Fibroblast of skin of left biceps (primary cell): ENCODE measurements at places on chromosomes 6 and 20.

GRCh38 chr20:34891166-34892062 lies 15.0 kb downstream of the ACSS2 start:
- DNase-seq = no peak

- DNase-seq = no peak
Observed at GRCh38 chr20:33160681-33161080, 7.3 kb upstream of the BPIFA2 start.

- DNase-seq = no peak
Observed at GRCh38 chr6:30735668-30736314, 6.7 kb downstream of the FLOT1 start.

GRCh38 chr6:150395388-150396009 lies 26.7 kb downstream of the IYD start:
- peak; percentile 22 for DNase-seq

DNA sequence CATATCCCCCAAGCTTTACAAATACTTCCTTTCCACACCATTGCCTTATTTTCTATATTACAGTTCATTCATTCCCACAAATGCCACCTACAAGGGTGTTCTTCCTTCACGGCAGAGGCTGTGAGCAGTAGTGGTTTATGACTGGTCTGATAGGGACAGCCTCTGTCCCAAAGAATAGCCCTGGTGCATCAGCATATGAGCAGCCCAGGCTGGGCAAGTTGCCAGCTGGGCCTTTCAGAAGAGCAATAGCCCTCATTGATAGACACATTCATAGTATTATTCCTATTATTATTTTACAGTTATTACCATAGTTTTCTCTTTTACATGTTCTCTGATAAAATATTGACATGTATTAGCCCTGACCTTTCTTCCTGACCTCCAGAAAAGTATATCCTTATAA lies 149.9 kb downstream of the MMS22L start:
- no peak for DNase-seq

DNA sequence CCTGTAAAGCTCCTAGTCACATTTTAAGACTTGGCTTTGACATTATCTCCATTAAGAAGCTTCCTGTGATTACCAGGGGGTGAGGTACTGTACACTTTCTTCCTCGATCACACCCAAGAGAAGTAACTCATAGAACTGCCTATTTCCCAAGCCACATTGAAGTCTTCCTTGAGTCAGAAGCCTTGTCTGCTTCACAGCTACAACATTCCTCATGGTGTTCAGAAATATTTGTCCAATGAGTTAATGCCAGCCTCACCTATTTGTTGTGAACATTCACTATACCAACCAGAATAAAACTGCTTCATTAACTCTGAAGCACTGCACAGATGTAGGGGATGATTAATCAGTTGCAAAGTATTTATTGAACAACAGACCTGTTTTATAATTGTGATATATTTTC lies 622.3 kb downstream of the PTPRT start:
- DNase-seq = no peak

DNA sequence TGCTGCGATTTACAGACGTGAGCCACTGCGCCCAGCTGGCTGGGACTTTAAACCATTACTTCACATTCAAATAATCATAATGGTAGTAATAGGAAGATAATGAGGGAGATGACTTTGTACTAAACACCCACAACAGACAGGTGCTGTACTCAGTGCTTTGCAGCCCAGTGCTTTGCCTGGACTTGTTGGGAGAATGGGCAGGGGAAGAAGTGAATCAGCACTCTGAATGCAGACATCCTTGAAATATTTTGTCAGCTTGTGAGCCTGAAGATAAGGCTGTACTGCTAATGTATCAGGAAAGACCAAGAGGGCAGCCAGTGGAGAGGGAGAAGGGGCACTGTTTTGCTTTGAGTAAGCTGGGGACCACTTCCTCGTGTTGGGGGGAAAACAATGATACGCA lies 17.4 kb downstream of the NKX2-2 start:
- DNase-seq = no peak

GRCh38 chr6:142356201-142356883 lies 54.5 kb downstream of the ADGRG6 start:
- no peak for DNase-seq

- no peak for DNase-seq
Observed at GRCh38 chr6:45663251-45664221, 285.8 kb upstream of the SUPT3H start.

DNA sequence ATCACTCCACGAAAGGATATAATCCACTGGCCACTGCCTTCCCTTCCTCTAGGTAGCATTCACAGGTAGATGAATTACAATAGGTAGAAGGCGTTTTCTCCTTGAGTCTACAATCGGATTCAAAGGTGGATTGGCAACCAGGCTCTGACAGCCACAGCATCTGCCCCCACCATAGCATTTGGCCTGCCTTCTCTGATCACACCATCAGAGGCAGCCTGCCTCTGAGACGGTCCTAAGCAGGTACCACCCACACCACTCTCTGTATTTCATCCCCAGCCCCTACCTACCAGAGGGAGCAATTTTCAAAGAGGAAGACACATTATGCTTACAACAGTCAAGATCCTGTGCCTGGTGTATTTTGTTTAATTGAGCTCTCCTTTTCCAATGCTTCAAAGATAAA lies 210.5 kb upstream of the SPTLC3 start:
- no peak for DNase-seq

GRCh38 chr20:35199740-35200139 lies 26.8 kb upstream of the MMP24 start:
- no peak for DNase-seq

DNA sequence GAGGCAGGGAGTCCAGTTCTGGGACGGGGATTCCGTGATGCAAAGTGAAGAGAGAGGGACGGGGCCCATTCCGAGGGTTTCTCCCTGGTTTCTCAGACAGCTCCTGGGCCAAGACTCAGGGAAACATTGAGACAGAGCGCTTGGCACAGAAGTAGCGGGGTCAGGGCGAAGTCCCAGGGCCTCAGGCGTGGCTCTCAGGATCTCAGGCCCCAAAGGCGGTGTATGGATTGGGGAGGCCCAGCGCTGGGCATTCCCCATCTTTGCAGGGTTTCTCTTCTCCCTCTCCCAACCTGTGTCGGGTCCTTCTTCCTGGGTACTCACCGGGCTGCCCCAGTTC lies 35.9 kb upstream of the HLA-G start:
- DNase-seq = no peak

DNA sequence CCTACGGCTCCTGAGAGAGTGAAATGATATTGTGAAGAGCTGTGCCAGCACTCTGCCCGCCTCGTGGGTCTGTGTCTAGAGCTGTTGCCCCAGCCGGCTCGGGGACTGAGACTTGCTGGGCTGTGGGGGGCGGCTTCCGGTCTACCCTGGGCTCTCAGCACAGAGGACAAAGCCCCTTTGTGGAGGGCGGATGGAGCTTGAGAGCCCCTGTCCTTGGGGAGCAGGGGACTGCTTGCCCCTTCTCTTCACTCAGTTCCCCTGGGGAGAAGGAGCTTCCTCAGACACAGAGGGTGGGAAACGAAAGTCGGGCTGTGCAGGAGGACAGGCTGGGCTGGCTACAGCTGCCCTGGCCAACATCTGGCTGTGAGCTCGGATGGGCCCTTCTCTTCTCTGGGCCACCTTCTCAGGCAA lies 11.0 kb downstream of the SRC start:
- no peak for DNase-seq

GRCh38 chr6:165571721-165572132 lies 91.3 kb downstream of the PDE10A start:
- no peak for DNase-seq

- no peak for DNase-seq
Observed at GRCh38 chr6:158854214-158855101, 35.3 kb upstream of the EZR start.

DNA sequence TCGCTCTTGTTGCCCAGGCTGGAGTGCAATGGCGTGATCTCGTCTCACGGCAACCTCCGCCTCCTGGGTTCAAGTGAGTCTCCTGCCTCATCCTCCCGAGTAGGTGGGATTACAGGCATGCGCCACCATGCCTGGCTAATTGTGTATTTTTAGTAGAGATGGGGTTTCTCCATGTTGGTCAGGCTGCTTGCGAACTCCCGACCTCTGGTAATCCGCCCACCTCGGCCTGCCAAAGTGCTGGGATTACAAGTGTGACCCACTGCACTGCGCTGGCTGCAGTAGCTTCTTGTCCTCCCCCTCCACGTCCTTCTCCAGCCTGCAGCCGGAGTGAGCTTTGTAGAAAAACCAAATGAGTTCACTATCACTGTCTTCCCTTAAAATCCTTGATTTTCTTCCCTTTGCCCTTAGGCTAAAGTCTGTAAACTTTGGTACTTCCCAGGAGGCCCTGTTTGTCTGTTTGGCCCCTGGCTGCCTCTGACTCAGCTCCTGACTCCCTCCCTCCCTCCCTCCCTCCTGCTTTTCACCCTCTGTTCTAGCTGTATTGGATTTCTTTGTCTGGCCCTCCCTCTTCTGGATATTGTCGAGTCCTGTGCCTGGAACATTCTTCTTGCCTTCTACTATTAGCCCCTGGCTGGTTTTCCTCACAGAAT lies 12.9 kb downstream of the PARD6B start:
- DNase-seq = peak; percentile 61

DNA sequence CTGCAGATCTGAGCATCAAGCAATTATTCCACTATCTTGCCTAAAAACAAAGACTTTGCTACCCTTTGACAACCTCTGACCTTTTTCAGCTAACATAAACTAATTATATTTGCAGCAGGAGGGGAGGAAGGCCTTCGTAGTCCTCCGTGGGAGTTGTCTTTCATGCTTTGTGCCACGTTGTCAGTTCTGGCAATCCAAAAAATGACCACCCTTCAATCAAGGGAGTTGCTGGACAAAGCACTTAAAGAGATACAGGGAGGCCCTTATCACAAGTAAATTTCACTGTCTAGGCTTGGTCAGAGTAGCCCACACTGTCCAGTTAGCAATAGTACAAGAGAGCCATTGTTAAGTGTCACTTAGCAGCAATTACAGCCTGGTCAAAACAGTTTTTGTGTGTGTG lies 578.9 kb downstream of the HAO1 start:
- DNase-seq = no peak

DNA sequence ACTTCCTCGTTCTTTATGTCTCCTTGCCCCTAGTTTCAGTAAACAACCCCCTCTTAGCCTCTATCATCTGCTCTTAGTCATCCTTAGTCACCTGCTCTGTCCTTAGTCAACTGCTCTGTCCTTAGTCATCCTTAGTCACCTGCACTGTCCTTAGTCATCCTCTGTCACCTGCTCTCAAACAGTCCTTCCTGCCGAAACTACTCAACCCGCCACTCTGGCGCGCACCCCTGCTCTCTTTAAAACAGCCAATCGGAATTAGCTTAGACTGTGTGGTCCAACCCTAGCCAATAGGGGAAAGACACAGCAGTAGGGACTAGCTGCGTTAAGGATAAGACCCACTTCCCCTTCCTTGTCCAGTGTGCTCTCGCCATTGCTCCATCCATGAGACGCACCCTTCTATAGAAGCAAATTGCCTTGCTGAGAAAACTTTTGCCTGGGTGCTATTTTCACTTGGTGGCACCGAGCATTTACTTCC lies 73.9 kb downstream of the BACH2 start:
- DNase-seq = no peak

- DNase-seq = no peak
Observed at GRCh38 chr20:829551-829950, 4.0 kb upstream of the FAM110A start.

DNA sequence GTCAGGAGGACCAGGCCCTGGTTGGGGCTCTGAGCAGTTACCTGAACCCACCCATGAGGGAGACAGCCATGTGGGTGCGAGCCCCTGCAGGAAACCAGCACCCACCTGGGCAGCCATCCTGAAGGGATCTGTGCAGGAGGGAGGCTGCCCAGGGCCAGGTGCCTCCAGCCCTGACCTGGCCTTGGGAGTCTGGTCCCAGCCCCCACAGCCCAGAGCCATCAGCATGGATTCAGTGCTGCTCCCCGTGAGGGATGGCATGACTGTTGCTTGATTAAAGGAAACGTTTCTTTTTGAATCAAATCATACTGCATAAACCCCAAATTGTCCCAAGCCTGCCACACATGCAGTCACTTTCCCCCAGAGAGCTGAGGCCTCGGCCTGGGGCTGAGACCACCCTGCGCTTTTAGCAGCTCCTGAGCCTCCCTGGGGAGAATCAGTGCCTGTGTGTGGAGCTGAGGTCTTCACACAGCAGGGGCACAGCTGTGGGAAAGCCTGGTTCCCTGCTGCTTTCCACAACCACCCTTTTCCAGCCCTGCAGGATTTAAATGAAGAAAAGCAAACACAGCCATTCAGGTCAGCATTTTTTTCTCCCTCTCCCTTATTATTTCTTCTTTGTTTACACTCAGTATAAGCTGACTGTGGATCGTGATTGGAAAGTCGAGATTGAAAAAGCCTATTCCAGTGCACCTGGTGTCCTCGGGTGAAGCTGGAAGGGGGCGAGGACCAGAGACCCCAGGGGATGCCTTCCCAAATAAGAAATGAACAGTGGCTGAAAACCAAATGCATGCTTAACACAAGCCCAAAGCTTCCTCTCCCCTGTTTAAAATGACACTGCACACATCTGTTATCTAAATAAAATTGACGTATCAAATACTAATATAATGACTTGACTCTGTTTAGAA lies 283.9 kb downstream of the SMOC2 start:
- no peak for DNase-seq

GRCh38 chr6:116200619-116201249 lies 53.1 kb downstream of the TSPYL4 start:
- DNase-seq = no peak

DNA sequence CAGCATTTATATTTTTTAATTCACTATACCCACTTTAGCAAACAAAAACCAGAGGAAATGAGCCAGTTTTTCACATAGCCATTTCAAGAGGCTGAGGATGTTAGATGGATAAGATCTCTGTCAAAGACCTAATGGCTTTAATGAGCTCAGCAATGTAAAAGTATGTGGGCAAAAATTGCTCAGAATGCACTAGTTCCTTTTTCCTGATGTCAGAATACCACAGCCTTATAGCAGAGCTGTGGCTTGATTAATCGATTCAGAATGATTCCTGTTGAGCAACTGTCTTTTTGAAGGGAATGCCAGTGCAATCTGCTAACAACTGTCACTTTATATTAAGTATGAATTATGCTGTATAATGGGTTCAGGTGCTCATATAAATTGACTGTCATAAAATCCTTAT lies 100.6 kb upstream of the HIVEP1 start:
- DNase-seq = peak; percentile 45

DNA sequence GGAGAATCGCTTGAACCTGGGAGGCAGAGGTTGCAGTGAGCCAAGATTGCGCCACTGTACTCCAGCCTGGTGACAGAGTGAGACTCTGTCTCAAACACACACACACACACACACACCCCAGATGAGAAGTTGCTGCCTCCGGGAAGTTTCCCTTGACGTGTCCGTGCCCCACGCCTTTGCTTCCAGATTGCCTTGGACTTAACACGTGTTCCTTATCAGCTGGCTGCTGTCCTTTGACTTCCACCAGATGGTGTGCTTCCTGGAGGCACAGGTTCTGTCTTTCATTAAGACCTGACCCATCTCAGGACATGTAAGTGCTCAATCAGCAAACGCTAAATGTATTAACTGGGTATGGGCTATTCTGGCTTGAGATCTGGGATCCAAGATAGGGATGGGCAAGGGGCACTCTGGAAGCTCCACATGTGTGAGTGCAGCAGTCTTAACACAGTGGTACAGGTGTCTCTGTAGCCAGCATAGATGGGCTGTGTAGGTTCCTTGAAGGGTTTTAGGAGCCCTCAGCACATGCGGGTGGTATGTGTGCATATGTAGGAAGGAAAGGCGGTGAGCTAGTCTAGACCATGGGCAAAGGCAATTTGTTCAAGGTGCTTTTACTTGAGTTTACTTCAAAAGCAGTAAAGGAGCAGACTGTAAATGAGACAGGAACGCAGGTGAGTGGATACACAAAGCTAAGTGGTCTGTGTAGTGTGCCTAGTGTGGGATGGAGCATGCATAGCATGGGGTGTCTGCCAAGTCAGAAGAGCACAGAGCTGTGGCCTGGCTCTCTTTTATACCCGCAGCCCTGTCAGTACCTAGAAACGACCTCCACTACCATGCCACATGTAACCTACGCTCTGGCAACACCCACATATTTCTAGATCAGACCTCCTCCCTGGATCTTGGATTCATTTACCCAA lies 11.6 kb downstream of the PIGT start:
- no peak for DNase-seq
